Islet precursor cell (in vitro differentiated cells): ENCODE measurements at places on chromosomes 16 and 17.

DNA sequence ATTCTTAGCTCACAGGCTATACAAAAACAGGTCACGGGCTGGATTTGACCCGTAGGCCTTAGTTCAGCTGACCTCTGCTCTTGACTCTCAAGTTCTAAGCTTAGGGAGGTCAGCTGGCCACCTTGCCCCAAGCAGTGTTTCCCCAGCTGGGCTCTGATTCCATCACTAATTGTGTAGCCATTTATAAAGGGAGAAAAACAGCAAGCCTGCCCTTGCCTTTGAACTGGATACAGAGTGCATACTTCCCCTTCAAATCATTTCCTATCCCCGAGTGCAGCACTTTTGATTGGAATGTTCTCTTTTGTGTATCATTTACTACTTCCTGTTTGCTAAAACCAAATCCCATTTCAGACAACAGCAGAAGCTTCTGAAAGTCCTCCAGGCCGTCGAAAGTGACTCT lies 153.6 kb downstream of the KATNIP start:
- DNase-seq, result no peak

GRCh38 chr17:32953045-32953444 lies 25.1 kb downstream of the TMEM98 start:
- DNase-seq, result no peak

DNA sequence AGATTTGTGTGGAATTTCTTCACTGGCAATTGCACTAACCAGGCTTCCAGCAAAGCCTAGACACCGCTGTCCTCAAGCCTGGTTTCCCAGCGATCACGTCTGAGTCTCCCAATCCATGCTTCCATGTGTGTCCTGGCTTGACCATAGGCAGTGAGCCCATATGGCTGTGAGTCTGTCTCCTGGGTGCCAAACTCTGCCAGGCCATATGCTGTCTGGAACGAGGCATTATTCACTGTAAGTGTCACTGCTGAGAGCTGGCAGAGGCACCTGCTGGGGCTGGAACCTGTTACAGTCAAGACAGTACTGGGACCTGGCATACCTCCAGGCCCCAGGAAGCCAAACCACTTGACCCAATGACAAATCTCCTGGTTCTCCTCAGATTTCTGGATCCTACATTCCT lies 60.4 kb downstream of the HS3ST2 start:
- DNase-seq, result no peak

DNA sequence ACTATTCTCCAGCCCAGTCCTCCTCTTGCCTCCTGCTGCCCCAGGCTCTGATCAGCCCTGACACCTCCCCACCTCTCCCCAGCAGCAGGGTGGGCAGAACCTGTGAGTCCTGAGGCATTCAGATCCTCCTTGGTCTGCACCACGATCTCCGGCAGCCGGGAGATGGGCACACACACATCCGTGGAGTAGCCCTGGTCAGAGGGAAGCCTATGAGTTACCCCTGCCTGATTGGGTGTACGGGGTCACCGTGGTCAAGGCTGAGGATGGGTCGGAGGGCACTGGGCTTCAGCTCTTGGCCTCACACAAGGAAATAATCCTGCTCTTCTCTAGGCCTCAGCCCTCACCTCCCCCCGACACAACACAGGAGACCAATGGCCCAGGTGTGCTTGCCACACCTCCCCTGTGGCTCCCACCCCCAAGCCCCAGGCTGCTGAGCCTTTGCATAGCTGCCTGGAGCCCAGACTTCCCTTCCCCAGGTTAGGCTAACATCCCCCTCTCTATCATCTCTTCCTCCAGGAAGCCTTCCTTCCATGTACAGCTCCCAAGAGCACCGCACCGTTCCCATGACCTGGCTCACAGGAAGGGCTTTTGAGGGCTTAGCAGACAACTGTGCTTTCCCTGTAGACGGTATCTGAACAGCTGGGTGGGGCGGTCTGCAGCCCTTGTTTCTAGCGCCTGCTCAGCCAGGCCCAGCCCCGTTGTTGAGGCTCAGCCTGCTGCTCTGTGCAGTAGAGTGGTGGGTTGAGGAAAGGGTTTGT lies 3.7 kb downstream of the LDHD start:
- peak; percentile 58 for DNase-seq

- no peak for DNase-seq
Observed at GRCh38 chr16:85564277-85565051, 48.7 kb upstream of the GSE1 start.

GRCh38 chr16:70795296-70795912 lies 5.6 kb downstream of the VAC14 start:
- DNase-seq, result no peak

GRCh38 chr17:14198013-14198412 lies 38.6 kb downstream of the CDRT15 start:
- DNase-seq, result peak; percentile 93

DNA sequence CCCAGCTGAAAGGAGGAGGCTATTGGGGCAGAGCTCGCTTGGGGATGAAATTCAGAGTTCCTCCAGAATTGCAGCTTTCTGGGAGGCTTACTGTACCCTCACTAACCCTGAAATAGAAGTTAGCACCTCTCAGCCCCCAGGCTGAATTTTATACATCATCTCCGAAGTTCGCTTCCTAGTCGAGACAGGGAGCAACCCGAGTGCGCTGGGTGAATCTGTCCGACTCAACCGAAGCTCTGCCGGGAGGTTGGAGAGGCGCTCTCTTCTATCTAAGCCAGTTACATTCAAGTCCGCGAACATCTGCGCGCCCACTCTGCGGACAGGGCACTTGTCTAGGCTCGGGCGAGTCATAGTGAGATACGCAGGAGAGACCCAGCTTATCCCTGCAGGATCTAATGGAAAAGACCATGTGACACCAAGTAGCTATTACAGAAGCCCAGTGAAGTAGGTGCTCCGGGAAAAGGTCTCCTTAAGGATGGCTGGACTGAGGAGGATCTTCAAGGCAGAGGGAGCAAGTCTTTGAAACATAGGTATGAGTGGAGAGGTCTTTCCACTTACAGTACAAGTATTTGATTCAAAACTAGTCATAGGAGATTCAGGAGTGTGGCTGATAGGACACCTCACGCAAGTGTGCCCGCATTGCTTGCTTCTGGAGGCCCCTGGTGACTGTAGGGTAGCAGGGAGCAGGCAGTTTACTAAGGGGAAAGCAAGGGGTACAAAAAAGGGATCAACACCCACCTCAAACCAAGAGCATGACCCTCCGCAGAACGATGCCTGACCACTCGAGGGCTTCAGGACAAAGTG lies 646 bp upstream of the HES7 start:
- peak; percentile 68 for DNase-seq

GRCh38 chr17:35025541-35025940 lies 38.0 kb downstream of the RFFL start:
- no peak for DNase-seq

GRCh38 chr17:72034000-72034399 lies 86.8 kb upstream of the SOX9 start:
- no peak for DNase-seq

GRCh38 chr17:4004517-4005295 lies 40.5 kb upstream of the ATP2A3 start:
- DNase-seq, result peak; percentile 91

GRCh38 chr17:80833952-80834892 lies 157.4 kb upstream of the CHMP6 start:
- no peak for DNase-seq

DNA sequence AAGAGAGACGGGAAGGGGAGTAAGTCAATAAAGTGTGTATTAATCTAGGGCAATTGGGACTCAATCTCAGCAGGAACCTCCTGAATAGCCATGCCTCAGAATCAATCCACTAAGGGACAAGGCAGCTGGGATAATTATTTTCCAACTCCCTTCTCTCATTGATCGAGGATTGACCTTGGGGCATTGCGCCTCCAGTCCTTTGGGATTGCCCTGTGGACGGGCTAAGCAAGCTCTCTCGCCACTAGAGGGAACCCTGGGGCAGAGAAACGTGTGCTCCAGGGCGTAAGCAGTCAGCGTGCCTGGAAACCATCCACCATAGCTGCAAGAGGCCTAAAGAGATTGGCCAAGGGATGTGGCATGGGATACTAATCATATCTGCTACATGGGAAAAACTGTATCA lies 53.9 kb upstream of the ERCC4 start:
- DNase-seq, result peak; percentile 77

- no peak for DNase-seq
Observed at GRCh38 chr17:6092903-6093468, 22.8 kb downstream of the WSCD1 start.

- no peak for DNase-seq
Observed at GRCh38 chr16:23124315-23124714, 24.9 kb downstream of the USP31 start.

GRCh38 chr17:18987862-18988545 lies 16.6 kb downstream of the FAM83G start:
- DNase-seq, result no peak

- DNase-seq, result peak; percentile 83
Observed at GRCh38 chr17:76994237-76994637, 126.0 kb downstream of the MGAT5B start.
